ENCODE measurements at places on chromosomes 6 and 20.

- DNase-seq: peak; percentile 49
Observed at GRCh38 chr20:2742934-2743559, 50.5 kb downstream of the EBF4 start.

- DNase-seq: peak; percentile 63
Observed at GRCh38 chr20:6122873-6123648, at the start of gene FERMT1. Gene FERMT1 (minus strand): TSS chr20:6123030. CDS start chr20:6119554, 3,476 bp downstream.

GRCh38 chr6:104995989-104996617 lies 39.2 kb downstream of the LIN28B start:
- DNase-seq: no peak

- DNase-seq: no peak
Observed at GRCh38 chr6:158032354-158032733, 50.7 kb downstream of the SYNJ2 start.

All from inflammatory macrophage (primary cell).